Activated CD4-positive, alpha-beta T cell treated with anti-CD3 and anti-CD28 coated beads, Interleukin-2, amount 10 ng/mL, durations not matched to agents 7 days and 5 days (primary cell): ENCODE measurements at places on chromosomes 12 and 14.

- DNase-seq: peak; percentile 22
Measured at GRCh38 chr12:87848248-87848868, 180.8 kb downstream of the C12orf50 start.

- no peak for DNase-seq
Measured at GRCh38 chr14:104108570-104109541, 23.4 kb downstream of the ASPG start.

GRCh38 chr12:70890895-70891832 is 29.4 kb downstream of the PTPRR start:
- no peak for DNase-seq

DNA sequence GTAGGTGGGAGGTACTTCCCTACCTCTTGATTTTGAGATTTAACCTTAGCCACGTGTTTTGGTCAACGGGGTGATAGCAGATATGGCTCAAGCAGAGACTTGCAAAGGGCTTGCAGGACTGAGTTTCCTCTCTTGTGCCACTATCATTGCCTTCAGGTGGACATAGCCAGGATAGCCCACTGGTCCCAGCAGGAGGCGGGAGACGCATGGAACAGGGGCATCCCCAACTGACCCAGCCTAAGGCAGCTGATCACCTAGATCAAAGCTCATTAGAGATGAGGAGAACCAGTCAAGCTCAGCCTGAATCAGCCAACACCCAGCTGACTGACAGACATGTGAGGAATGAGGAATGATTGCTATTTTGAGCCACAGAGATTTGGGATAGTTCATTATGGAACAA is 49.6 kb downstream of the CALM1 start:
- DNase-seq: no peak

- DNase-seq: no peak
Measured at GRCh38 chr14:40053416-40053815, 621.2 kb upstream of the FBXO33 start.

GRCh38 chr14:83172363-83172762 is 1638.7 kb upstream of the SEL1L start:
- no peak for DNase-seq

DNA sequence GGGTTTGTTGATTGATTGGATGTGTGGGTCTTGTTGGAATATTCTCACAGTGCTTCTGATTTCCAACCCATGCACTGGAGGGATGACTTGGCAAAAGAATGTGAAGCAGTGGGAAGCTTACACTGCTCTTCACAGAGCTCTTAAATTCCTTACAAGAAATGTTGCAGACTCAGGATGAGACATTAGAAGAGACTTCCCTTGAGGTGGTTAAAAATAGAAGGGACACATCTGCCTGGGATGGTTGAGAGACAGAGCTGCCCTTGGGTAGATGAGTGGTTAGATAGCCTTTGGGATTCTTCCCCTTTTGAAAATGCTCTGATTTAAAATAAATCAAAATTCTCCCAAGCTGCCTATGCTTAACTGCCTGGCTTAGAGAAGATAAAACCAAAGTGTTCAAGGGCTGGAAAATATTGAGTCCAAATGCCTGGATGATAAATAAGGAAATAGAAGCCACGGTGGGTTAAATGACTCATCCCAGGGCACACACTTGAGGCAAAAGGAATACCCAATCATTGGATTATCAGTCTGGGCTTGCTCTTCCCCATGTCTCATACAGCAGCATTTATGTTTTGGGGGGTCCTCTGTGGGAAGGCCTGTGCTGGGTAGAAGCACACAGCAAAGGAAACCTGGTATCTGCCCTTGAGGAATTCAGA is 264.3 kb downstream of the AKAP6 start:
- no peak for DNase-seq

GRCh38 chr14:102507081-102507856 is 2.3 kb downstream of the ANKRD9 start:
- DNase-seq: peak; percentile 31

DNA sequence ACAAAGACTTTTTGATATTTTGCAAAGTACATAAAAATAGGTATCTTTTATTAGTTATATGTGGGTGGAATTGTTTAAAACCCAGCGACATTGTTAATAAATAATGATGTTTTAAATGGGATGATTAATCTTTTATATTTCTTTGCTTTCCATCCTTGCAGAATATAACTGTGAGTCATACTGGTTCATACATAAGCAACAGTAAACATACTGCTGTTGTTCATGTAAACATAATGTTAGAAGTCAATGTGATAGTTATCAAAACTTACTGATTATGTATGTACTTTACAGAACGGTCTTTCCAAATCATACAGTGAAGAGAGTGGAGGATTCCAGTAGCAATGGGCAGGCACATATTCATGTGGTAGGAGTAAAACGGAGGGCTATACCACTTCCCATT is 119.8 kb downstream of the ARID2 start:
- DNase-seq: no peak

- no peak for DNase-seq
Measured at GRCh38 chr12:95966287-95966870, 23.2 kb downstream of the AMDHD1 start.

- DNase-seq: no peak
Measured at GRCh38 chr12:25981597-25981996, 23.1 kb downstream of the RASSF8 start.

- no peak for DNase-seq
Measured at GRCh38 chr12:92732716-92733115, 29.9 kb downstream of the PLEKHG7 start.

GRCh38 chr14:73761618-73762355 is 47.6 kb upstream of the PNMA1 start:
- no peak for DNase-seq

- DNase-seq: no peak
Measured at GRCh38 chr12:66074561-66074960, 56.0 kb downstream of the LLPH start.

DNA sequence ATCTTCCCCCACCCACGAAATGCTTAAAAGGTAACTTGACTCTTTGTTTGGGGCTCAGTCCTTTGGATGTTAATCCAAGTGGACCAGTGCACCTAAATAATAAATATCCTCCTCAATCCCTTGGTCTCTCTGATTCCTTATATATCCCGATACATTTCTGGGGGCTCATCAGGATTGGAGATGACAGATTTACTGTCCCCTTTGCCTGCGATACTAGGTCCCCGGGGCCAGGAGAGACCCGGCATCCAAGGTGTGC is 26.3 kb downstream of the KLRK1 start:
- no peak for DNase-seq

DNA sequence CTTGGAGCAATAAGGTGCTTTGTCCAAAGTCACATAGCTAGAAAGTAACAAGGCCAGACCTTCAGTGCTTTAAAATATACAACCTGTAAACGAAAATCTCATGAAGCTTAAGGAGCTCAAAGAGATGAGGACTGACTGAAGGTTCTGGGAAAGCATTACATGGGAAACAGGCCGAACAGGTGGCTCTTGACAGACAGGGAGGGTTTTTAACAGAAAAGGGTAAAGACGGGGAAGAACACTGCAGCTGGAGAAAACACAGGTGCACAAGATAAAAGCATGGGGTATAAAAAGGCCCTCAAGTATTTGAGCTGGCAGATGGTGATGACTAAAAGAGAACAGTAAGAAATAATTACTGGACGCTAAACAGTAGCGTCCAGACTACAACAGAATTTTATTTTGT is 257.2 kb downstream of the NELL2 start:
- DNase-seq: no peak

GRCh38 chr12:76190299-76190698 is 105.8 kb upstream of the NAP1L1 start:
- no peak for DNase-seq

GRCh38 chr12:55726971-55727370 is 1.8 kb downstream of the CD63 start:
- DNase-seq: no peak

- peak; percentile 86 for DNase-seq
Measured at GRCh38 chr12:47216150-47216677, 136.5 kb upstream of the AMIGO2 start.

GRCh38 chr12:62522984-62523383 is 56.4 kb downstream of the MON2 start:
- DNase-seq: no peak

- no peak for DNase-seq
Measured at GRCh38 chr12:111182382-111182781, 186.5 kb downstream of the PHETA1 start.

GRCh38 chr12:130953771-130954543 is at the start of gene ADGRD1:
TSS of gene ADGRD1 (plus strand) at chr12:130953907. CDS start at chr12:130954466, 559 bp downstream.
- no peak for DNase-seq
